ENCODE measurements at places on chromosomes 2 and 18.

GRCh38 chr2:36785179-36785795 lies 88.8 kb downstream of the VIT start:
- peak; percentile 28 for DNase-seq

GRCh38 chr2:39523308-39524044 lies 86.4 kb upstream of the MAP4K3 start:
- peak; percentile 80 for DNase-seq

- no peak for DNase-seq
These were observed 41.1 kb downstream of the ID2 start for GRCh38 chr2:8722986-8723385.

DNA sequence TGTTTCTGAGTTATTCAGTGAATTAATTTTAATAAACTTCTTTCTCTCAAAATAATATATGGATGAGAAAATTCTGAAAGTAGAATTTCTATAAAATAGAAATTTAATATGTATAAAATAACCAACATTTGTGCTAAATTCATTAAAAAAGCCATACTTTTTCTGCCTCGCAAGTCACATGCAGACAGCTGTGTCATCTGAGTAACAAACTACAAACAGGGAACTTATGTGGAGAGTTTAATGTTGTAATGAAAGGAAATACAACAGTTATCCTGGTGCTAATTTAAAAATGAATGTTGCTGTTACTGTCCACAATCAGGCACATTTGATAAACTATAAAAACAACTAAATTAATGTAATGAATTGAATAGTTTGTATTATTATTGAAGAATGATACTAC lies 22.2 kb downstream of the RMDN2 start:
- no peak for DNase-seq

DNA sequence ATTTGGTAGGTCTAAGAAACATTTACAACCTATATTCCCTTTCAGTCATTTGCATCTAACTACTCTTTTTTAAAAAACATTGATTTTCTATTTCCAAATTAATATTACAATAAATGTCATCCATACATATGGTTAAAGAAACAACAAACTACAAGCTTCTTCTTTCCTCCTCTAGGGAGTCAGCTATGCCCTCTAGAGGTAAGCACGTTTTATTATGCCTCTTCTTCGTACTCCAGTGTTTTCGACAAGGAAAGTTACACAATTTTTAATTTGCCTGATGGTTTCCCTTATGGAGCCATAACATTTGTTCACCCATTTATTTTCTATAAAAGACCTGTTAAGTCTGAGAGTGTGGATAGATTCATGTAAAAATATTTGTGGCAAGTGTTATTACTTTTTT lies 183.4 kb upstream of the CDH7 start:
- DNase-seq, result peak; percentile 39

DNA sequence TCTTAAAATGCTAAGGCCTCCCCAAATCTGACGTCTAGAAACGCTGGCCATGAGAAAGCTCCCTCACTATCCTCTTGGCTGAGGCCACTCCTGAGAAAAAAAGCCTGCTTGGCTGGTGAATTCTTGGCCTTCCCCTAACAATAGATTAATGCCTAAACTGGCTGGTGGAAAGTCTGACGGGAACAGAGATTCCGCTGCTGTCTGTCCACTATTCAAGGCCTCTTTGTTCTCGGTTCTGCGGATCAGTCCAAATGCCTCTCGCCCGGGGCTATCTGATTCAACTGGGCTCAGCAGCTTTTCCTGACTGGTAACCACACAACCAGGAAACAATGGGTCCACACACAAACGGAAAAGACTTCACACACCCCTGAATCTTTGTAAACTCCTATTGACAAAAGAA lies 27.2 kb downstream of the PXDN start:
- peak; percentile 92 for DNase-seq

DNA sequence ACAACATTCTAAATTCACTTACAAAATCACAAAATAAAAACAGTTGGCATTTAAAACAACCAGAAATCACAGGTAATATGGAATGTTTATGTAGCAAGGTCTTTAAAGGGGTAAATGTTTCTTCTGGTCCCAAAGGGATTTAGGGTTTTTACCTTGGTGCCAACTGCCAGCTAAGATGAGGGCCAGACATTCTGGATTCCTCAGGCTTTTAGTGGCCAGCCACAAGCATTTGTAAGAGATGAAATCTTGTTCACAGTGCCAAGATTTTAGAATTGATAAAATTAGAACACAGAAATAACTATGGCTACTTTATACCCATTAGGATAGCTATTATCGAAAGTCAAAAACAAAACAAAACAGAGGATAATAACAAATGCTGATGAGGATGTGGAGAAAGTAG lies 60.4 kb upstream of the CDKL4 start:
- DNase-seq, result no peak

- DNase-seq, result no peak
These were observed 158.7 kb upstream of the NCKAP5 start for GRCh38 chr2:133726973-133727372.

GRCh38 chr2:126770466-126770865 lies 114.5 kb downstream of the GYPC start:
- no peak for DNase-seq

DNA sequence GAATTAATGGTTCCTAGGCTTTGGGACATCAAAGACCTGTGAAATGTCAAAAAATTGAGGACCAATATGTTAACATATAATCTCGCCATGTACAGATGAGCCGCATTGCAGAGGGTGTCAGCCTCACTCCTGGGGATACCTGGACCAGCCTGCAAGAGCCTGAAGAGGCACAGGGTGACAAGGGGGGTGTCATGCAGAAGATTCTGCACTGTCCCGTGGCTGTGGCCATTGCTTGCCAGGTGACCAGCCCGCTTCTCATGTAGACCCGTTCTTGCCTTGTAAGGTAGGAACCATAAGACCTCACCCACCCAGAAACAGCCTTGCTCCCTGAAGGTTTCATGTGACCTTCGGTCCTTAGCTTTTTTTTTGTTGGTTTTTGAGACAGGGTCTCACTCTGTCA lies 37.5 kb downstream of the TMEM37 start:
- DNase-seq, result no peak

DNA sequence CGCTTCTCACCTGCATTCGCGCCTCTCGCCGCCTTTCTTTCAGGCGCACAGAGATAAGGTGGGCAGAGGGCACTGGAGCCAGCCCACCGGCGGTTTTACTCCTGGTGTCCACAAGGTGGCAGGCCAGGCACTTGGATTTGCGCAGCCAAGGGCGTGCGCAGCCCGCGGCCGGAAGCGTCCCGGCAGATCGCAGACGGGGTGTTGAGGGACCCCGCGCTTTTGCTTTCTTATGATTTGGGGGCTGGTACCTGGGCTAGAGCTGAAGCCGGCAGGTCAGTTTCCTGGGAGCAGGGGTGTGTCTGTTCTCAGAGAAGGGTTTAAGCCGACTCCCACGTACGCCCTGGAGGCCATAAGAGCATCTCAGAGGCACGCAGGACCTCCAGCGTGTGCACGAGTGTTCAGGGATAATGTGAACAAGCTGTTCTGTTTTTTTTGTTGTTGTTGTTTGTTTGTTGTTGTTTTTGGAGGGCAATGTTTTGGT lies 305.6 kb upstream of the CXCR4 start:
- DNase-seq, result peak; percentile 30

DNA sequence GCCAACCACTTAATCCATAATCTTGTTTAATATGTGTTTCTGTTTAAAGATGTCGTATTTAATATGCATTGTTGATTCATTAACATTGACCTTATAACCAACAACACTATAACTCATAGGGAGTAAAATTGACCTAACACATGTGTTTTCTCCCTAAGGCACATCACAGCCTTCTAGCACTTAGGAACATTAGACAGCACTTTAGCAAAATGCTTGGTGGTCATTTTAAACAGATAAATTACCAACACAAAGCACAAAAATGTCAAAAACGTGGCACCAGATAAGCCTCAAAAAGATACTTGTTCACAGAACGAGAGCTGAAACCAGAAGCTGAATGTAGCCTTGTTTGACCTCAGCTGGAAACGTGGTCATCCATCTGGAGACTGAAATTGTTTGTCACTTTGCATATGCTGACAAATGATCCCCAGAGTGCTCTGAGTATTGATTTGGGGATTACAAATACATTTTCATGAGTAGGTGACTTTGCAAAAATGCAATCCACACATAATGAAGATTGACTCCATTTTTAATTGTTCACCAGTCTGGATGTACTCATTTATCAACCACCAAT lies 139.2 kb downstream of the CCDC102B start:
- no peak for DNase-seq

- no peak for DNase-seq
These were observed 35.8 kb downstream of the SCG2 start for GRCh38 chr2:223566396-223566795.

DNA sequence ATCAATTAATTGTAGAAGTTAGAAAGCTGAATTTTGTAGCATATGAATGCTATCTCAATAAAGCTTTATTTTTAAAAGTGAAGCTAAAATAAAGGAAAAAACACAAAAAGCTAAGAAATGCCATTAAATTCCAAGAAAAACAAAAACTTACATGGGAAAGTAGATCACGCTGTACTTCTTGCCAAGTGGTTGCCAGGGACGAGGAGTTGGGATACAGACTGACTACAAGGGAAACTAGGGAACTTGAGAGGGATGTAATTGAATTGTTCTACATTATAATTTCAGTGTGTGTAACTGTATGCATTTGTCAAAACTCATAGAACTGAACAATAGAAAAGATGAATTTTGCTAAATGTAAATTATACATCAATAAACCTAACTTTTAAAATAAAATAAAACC lies 108.1 kb downstream of the DYM start:
- no peak for DNase-seq

DNA sequence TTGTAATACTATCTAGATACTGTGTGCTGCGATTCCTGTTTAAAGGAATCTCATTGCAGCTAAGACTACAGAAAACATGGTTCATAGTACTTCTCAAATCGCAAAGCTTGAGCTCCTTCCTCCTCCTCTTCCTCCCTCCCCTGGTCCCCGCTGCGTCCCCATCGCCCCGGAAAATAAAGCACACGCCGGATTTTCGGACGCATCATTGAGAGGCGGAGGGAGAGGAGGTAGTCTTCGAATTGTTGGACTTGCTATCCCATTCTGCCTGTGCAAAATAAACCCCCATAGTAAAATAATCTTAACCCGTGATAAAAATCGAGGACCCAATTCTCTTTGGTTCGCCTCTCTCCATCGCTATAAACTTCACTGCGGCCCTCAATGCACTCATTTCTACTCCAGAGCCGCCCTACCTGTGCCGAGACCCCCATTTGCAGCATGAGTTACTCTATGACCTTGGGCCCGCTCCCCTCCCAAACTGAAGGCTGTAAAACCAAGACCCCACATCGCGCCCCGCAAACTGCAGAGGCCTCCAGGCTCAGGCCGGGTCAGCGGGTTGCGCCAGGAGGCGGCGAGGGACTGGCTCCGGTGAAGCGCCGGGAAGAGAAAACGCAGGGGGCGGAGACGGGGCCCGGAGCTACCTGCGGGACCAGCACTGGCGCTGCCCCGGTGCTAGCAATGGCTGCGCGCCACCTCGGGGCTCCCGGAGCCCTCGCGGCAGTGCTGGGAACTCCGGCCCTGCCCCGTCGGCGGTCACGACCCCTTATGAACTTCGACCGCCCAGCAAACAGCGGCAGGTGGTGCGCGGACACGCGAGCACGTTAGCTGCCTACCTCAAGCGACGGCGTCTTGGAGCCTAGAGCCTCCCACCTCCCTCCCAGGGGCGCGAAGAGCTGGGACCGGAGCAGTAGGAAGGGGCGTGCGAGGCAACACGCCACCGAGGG lies 649 bp downstream of the ESCO1 start:
- DNase-seq, result no peak

DNA sequence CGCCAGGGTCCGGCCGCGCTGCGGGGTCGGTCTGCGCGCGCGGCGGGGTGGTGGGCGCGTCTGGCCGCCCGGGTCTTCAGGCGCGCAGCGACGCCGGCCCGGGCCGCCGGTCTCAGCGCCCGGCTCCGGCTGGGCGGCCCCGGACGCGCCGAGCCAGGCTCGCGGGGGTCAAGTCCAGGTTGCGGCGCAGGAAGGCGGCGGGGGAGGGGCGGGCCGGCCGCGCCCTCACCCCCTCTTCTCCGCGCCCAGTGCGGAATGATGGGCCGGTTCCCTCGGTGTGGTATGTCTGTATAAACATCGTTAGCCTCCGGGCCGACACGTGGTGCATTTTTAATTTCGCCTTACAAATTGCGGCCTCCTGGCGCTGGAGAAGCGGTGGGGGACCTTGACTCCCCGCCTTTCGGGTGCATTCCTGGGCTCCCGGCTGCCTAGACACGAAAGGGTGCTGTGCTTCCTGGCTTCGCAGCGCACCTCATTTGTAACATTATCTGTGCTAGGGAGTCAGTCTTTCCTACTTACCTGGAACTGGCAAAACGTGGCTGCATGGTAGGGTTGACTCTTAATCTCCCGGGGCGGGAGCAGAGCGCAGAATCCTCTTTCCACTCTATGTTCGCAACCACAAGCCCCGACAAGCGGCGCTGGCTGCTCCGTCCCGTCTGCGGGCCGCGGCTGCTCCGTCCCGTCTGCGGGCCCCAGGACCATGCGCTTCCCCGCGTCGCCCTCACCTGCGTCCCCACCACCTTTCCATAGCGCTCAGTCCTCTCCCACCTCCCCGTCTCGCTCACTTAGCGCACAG lies 69.0 kb downstream of the CTAGE1 start:
- DNase-seq, result peak; percentile 54

DNA sequence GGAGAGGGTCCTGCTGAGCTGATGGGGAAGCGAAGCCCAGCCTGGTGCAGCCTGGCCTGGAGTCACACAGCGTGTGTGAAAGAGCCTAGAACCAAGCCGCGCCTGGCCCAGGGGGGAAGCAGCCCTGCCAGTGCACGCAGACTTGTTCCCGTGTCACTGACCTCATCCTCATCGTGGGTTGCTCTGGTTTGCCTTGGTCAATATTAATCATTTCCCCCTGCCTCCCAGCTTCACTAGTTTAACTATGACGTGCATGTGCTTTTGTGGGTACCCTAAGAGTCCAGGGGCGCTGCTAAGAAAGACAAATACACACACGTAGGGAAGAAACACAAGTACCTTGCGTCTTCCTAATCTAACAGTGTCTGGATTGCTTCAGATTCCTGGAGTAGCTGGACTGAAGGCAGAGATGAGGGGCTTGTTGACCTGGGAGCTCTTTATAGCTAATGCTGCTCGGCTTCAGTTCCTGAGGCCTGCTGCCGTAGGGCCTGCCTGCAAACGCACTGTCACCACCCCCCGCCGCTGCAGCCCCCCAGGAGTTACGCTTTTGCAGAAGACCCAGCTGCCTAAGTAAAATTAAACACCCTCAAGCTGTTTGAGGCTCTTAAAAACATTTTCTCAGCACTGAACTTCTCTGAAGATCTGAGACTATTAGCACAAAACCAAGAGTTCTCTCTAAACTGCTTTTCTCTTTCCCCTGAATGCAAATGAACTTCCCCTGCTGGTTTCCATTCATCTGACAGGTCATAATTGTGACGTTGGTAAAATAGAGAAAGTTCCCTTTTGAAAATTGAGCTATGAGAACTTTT lies 159.2 kb downstream of the FAM210A start:
- no peak for DNase-seq

Data from foreskin keratinocyte (primary cell).